Activated T-helper 1 cell treated with anti-CD3 and anti-CD28 coated beads, Interleukin-12 subunit alpha, Interleukin-12 subunit beta, Interleukin-2, Interleukin-4 antibody, amounts not matched to agents 30 ng/mL and 10 ng/mL and 1 ng/mL, durations not matched to agents 14 hours and 24 hours and 36 hours (primary cell): ENCODE measurements at places on chromosomes 11 and 22. TPM values are rescaled to one million over a fixed set of nuclear protein-coding genes. Genes with fewer than 3 reads are reported as not detected.

- peaks cover 2% of the 10 kb centered on the region for H3K36me3 ChIP-seq
- H3K27me3 ChIP-seq: peaks cover 54% of the 10 kb centered on the region
- H3K4me1 ChIP-seq: peaks cover 35% of the 10 kb centered on the region
- no peak overlapping the region for H3K4me3 ChIP-seq
- H3K27ac ChIP-seq: no peak overlapping the region
Measured at GRCh38 chr22:22867996-22868715, 19.5 kb upstream of the IGLL5 start.

- no peak overlapping the region for H3K27ac ChIP-seq
- DNase-seq: no peak
- peaks cover 14% of the 10 kb centered on the region for H3K4me1 ChIP-seq
- no peak overlapping the region for H3K4me3 ChIP-seq
Measured at GRCh38 chr11:32659672-32660071, 76.0 kb downstream of the EIF3M start.

GRCh38 chr11:47188259-47188658 lies 2.0 kb upstream of the PACSIN3 start:
- peaks cover 48% of the 10 kb centered on the region for H3K27me3 ChIP-seq
- no peak overlapping the region for H3K4me3 ChIP-seq
- no peaks in the 10 kb centered on the region for H3K4me1 ChIP-seq

DNA sequence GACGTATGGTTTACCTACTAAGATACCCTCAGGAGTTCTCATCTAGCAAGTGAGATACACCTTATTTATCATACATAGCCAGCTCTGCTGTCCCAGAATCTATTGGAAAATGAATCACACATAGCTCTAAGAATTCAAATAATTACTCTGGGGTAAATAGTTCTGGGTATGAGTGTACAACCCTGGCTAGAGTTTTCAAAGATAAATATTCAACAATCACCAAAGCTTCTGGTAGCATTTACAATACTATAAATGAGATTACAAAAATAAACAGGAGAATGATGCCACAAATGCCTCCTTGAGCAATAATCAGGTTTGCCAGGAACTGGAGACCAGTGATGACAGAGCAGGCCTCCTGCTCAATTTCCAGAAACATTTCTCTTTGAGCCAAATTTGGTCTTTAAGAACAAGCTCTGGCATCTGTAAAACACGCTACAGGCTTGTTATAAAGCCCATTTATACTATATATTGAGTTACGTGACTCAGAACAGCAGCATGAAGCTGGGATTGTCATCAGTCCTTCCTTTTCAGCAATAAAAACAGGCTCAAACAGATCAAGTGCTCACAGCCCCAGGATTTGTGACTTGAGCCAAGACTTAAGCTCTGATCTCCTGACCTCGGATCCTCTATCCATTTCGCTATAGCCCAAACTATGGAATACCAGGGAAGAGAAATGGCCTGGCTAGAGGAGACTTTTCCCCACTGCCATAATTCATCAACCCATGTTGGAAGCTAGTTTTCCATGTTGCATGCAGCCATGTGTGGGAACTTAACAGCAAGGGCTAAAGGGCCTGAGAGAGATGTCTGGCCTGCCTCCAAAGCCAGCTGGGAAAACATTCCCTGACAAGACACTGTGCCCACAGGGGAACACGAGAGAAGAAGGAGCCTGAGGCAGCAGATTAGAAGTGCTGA lies 19.7 kb downstream of the RAB30 start:
- H3K36me3 ChIP-seq: peaks cover 27% of the 10 kb centered on the region
- no peak for DNase-seq
- peaks cover 57% of the 10 kb centered on the region for H3K4me1 ChIP-seq
- no peaks in the 10 kb centered on the region for H3K27me3 ChIP-seq

TNRC6B gene
- 26.2 and 30.9 TPM in 2 replicates for total RNA-seq
